ENCODE measurements at places on chromosomes 3 and 15.

DNA sequence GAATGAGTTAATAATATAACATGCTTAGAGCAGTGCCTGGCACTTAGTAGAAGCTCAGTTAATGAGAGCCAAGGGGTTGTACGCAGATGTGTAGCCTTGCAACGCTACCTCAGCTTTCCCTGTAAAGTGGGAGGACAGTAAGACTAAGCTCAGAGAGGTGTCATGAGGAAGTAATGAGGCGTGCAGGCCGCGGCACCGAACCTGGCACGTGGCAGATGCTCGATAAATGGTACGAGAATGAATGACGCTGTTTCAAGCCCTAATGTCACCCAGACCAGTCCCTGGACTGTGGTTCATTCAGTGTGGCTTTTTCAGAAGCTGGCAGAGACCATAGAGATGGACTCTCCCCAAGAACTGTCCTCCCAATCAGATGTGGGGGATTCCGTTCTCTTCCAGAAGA, 21.2 kb downstream of the GRIP2 start:
- DNase-seq, result no peak

DNA sequence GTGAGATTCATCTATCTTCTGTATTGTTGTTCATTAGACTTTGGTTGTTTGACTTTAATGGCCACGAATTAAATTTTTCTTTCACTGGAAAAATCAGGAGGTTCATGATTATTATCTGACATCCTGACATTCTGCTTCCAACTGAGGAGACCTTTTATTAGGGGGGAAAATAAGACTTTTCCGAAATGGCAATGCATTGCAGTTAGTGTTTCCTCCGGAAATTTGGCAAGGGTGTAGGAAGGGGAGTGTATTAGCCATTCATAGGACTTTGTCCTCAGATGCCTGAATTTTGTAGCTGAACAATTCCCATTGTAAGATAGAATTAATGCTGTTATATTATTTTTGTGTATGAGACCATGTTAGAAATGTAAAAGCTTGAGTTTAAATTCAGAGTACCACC, 450.6 kb upstream of the TGFBR2 start:
- DNase-seq, result no peak

DNA sequence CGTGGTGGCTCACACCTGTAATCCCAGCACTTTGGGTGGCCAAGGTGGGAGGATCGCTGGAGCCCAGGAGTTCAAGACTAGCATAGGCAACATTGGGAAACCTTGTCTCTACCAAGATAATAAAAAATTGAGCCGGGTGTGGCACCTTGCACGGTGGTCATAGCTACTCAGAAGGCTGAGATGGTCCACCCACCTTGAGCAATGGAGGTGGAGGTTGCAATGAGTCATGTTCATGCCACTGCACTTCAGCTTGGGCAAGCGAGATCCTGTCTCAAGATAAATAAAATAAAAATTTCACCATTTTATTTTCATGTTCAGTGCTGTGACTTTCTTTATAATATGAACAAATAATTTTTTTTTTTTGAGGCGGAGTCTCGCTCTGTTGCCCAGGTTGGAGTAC, 12.5 kb downstream of the MAPK6 start:
- DNase-seq, result no peak

GRCh38 chr15:49831206-49831965, 210.5 kb downstream of the DTWD1 start:
- DNase-seq, result no peak

- no peak for DNase-seq
Measured at GRCh38 chr3:156251424-156251823, 131.0 kb downstream of the KCNAB1 start.

GRCh38 chr3:151265866-151266265, 12.5 kb downstream of the P2RY14 start:
- no peak for DNase-seq

- DNase-seq, result peak; percentile 12
Measured at GRCh38 chr3:196311-197148, at the start of gene CHL1. Gene CHL1, plus strand, starts transcription at chr3:196763. Its CDS starts 123,014 bp downstream, at chr3:319777.
